GM12878 (cell line): ENCODE measurements at places on chromosomes 4 and X.

DNA sequence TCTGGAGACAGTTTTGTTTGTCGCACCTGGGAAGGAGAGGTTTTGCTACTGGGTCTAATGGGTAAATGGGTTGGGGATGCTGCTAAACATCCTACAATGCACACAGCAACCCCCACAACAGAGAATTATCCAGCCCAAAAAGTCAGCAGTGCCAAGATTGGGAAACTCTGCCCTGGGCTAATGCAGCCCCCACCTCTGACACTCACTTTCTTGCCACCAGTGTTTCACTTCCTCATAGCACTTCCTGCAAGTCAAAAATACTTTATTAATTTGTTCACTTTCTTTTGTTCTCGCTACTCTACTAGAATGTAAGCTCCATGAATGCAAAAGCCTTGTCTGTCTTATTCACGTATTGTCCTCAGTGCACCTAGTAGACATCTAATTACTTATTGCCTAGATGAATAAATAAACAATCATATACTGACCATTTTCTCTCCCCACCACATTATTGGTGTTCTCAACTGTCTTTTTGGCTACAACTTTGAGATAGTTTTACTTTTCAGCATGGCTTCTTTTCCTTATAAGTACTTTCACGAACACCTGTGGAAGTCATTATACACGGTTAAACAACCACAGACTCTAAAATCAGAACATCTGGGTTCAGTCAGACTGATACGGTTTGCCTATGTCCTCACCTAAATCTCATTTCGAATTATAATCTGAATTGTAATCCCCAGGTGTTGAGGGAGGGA, 82.0 kb upstream of the PITX2 start:
- no peak for DNase-seq

DNA sequence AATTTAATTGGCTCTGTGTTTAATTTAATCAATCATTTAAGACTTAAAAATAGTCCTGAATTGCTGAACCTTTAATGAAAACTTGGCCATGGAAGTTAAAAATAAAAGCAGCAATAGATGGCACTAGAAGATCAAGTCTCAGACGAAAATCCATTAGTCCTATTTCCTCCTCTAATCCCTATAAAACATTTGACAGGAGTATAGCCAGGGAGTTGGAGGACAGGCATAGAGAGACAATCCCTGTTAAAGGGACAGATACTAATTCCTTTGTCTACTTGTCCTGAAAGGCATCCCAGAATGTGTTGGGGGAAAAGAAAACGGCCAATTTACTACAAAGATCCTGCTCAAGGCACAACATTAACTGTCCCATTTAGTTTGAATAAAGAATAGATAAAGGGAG, 276.3 kb upstream of the TACR3 start:
- DNase-seq, result no peak

DNA sequence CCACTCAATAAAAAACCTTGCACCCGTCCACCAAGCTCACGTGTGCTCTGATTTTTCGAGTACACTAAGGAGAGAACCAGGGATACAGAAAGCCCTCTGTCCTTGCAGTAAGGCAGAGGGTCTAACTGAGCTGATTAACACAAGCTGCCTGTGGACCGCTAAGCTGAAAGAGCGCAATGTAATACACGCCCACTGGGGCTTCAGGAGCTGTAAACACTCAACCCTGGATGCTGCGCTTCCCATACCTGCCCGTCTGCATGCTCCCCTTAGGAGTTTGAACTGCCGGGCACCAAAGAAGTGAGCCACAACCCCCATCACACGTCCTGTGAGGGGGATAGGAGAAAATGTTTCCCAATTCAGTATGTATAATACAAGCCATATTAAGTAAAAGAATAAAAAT, 664.8 kb downstream of the PCDH18 start:
- DNase-seq, result no peak

DNA sequence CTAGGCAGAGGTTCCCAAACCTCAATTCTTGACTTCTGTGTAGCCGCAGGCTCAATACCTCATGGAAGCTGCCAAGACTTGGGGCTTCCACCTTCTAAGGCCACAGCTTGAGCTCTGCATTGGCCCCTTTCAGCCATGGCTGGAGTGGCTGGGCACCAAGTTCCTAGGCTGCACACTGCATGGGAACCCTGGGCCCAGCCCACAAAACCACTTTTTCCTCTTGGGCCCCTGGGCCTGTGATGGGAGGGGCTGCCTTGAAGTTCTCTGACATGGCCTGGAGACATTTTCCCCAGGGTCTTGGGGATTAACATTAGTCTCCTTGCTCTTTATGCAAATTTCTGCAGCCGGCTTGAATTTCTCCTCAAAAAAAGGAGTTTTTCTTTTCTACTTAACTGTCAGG, 14.0 kb upstream of the LOC101059915 start:
- DNase-seq, result no peak

GRCh38 chrX:9765737-9766097, at the start of gene GPR143:
Gene GPR143, minus strand, starts transcription at chrX:9765847. Its CDS starts 30 bp downstream, at chrX:9765817.
- no peak for DNase-seq

DNA sequence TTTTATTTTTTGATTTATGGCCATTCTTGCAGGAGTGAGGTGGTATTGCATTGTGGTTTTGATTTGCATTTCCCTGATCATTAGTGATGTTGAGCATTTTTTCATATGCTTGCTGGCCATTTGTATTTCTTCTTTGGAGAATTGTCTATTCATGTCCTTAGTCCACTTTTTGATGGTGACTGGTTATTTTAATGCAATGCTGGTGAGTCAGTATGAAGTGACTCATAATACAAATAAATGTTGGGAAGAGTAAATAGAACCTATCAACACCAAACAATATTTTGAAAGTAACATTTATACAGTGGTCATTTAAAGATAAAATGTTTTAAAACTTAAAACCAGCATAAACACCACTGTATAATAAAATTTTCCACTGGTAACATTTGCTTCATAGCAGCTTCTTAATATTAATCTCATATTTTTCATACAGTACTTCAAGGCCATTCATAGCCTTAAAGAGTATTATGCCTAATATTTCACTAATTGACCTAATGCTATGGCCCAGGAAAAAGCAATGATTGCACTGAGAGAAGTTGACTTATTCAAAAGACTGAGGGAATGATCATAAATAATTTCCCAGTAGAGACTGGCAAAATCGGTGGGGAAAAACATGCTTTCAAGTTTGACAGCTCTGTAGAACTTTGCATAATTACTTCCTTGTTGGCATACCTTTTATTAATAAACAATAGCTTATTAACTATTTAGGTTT, 33.9 kb downstream of the CASK start:
- no peak for DNase-seq

- no peak for DNase-seq
These were observed 1207.4 kb downstream of the ADGRL3 start for GRCh38 chr4:62407534-62407933.
